ENCODE measurements at places on chromosomes 4 and X.

DNA sequence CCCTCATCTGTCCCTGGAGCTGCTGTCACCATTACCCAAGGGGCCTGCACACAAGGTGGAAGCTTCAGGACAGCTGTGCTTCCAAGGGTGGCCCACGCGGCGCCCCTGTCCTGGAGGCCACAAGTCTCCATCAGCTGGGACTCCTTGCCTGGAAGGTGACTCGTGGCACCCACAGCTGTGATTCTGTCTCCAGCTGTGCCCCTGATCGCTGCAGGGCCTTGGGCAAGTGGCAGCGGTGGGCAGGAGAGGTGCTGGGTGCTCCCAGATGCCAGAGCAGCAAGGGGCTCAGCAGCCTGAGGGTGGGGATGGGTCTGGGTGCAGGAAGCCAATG lies 9.0 kb upstream of the DUSP9 start:
- peaks cover 8% of the 10 kb centered on the region for H3K4me1 ChIP-seq
- no peaks in the 10 kb centered on the region for H3K36me3 ChIP-seq
- no peak overlapping the region for H3K4me3 ChIP-seq
- peaks cover 14% of the 10 kb centered on the region for H3K27me3 ChIP-seq
- no peak overlapping the region for H3K27ac ChIP-seq

GRCh38 chr4:149886786-149887490 lies 71.3 kb upstream of the IQCM start:
- no peaks in the 10 kb centered on the region for H3K36me3 ChIP-seq
- no peak overlapping the region for H3K27ac ChIP-seq
- no peaks in the 10 kb centered on the region for H3K27me3 ChIP-seq
- no peaks in the 10 kb centered on the region for H3K4me1 ChIP-seq
- no peak overlapping the region for H3K4me3 ChIP-seq
- DNase-seq = no peak

- H3K4me3 ChIP-seq = no peak overlapping the region
- DNase-seq = no peak
- H3K4me1 ChIP-seq = no peaks in the 10 kb centered on the region
- H3K27me3 ChIP-seq = no peaks in the 10 kb centered on the region
- H3K27ac ChIP-seq = no peak overlapping the region
- H3K36me3 ChIP-seq = no peaks in the 10 kb centered on the region
Measured at GRCh38 chrX:11437642-11438379, 144.6 kb downstream of the AMELX start.

DNA sequence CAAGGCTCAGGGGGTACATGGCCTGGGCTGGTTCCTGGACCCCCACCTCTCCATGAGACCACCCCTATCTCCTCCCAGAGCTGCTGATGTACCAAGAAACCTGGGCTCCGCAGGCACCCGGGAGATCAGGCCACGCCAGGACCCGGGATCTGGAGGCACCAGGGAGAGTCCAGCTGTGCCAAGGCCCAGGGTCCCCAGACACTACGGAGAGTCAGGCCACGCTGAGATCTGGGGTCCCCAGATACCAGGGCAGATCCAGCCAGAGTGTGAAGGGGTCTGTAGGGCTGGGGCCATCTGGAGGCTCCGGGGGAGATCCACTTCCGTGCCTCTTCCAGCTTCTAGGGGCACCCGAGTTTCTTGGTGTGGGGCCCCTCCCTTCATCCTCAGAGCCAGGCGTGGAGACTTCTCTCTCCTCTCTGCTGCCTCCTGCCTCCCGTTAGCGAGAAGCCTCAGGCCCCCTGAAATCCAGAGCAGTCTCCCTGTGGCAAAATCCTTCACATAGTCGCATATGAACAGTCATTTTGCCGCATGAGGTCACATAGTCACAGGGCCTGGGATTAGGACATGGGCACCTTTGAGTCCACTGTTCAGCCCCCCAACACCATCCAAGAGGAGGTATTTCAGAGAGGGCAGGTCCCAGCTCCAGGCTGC lies 9.7 kb downstream of the ABLIM2 start:
- H3K4me1 ChIP-seq = no peaks in the 10 kb centered on the region
- no peaks in the 10 kb centered on the region for H3K36me3 ChIP-seq
- no peak for DNase-seq

DNA sequence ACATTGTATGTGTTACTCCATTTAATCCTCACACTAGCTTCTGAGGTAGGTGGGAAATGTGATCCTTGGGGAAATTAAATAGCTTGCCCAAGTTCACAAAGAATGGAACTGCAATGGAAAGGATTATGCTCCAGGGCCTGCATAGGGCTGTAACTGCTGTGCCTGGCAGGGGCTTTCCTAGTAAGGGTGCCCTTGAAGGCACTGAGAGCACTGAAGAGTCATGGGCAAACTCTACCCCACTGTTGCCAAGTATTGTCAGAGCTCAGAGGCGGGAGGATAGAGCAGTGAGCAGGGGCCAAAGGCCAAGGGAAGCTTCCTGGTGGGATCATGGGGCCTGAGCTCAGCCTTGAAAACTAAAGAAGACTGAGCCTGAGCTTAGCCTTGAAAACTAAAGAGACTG lies 133.0 kb upstream of the NALF2 start:
- no peaks in the 10 kb centered on the region for H3K4me1 ChIP-seq
- H3K4me3 ChIP-seq = no peak overlapping the region
- H3K27me3 ChIP-seq = no peaks in the 10 kb centered on the region
- H3K36me3 ChIP-seq = no peaks in the 10 kb centered on the region
- no peak for DNase-seq

- peaks cover 55% of the 10 kb centered on the region for H3K4me1 ChIP-seq
- no peaks in the 10 kb centered on the region for H3K27me3 ChIP-seq
- no peak overlapping the region for H3K27ac ChIP-seq
- no peak for DNase-seq
- H3K4me3 ChIP-seq = no peak overlapping the region
Measured at GRCh38 chr4:88600176-88600838, 8.0 kb downstream of the HERC3 start.

GRCh38 chr4:13527192-13527980 lies 16.9 kb downstream of the NKX3-2 start:
- peaks cover 20% of the 10 kb centered on the region for H3K4me1 ChIP-seq
- H3K27ac ChIP-seq = no peak overlapping the region

- no peaks in the 10 kb centered on the region for H3K27me3 ChIP-seq
- DNase-seq = peak; percentile 49
Measured at GRCh38 chrX:120560405-120560841, 339 bp downstream of the CUL4B start.

GRCh38 chr4:88420844-88421243 lies 36.1 kb upstream of the HERC5 start:
- DNase-seq = no peak
- H3K27me3 ChIP-seq = no peaks in the 10 kb centered on the region
- peaks cover 52% of the 10 kb centered on the region for H3K36me3 ChIP-seq
- peaks cover 4% of the 10 kb centered on the region for H3K4me1 ChIP-seq

DNA sequence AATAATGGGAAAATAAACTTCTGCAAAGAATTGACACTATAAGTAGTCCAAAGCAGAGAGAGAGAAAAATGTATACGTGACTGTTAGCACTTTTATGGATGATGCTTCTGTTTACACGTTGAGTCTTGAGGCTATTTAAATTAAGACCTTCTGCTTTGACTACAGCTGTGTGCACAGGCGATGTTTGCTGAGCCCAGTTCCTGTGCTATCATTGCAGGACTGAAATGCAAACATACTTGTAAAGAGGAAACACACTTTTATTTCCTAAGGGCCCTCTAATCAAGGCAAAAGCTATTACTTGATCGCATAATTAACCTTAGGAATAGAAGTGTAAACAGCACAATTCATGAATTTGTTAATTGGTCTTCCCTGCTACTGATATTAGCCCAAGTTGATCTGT lies 226.9 kb downstream of the FBXW7 start:
- no peak for DNase-seq
- H3K4me1 ChIP-seq = no peaks in the 10 kb centered on the region
- H3K27me3 ChIP-seq = no peaks in the 10 kb centered on the region
- H3K27ac ChIP-seq = no peak overlapping the region

- no peaks in the 10 kb centered on the region for H3K27me3 ChIP-seq
- peaks cover 16% of the 10 kb centered on the region for H3K36me3 ChIP-seq
- no peak for DNase-seq
- H3K27ac ChIP-seq = no peak overlapping the region
Measured at GRCh38 chr4:113708250-113708649, 53.3 kb downstream of the CAMK2D start.

- H3K4me3 ChIP-seq = no peak overlapping the region
- H3K27ac ChIP-seq = no peak overlapping the region
- H3K27me3 ChIP-seq = no peaks in the 10 kb centered on the region
- no peaks in the 10 kb centered on the region for H3K36me3 ChIP-seq
Measured at GRCh38 chr4:5750052-5750945, 39.3 kb downstream of the EVC start.

DNA sequence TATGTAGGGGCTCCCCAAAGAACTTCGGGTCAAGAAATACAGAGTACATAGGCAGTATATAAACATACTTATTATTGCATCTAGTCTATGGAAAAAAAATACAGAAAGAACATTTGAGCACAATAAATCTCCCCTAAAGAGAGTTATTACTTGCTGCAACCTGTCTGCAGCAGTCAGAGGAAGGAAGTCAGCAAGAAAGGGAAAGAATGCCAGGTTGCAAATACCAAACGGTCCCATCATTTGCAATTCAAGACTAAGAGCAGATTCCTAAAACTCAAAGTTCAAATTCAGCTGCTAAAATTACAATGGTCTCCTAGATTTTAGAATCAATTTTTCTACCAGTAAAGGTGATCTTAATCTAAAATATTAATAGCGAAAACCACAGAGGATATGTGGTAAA lies 236.2 kb upstream of the NUDT6 start:
- DNase-seq = no peak
- H3K27ac ChIP-seq = no peak overlapping the region
- H3K4me3 ChIP-seq = no peak overlapping the region

DNA sequence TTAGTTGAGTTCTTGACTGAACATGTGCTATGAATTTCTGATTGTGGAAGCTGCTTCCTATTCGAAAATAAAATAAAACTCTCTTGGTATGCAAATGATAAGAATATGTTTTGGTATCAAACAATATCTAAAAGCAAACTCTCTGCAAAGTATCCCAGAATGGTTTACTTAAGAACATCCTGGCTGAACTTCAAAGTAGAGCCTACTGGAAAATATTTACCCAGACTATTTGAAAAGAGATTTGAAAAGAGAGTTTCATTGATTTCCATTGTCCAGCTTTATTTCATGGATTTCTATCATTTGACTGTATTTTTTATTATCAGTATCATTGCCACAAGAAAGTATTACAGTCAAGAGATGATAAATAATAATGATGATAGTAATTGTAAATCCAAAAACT lies 171.1 kb upstream of the SLC7A11 start:
- no peak overlapping the region for H3K27ac ChIP-seq
- H3K36me3 ChIP-seq = no peaks in the 10 kb centered on the region
- no peaks in the 10 kb centered on the region for H3K4me1 ChIP-seq
- H3K4me3 ChIP-seq = no peak overlapping the region

DNA sequence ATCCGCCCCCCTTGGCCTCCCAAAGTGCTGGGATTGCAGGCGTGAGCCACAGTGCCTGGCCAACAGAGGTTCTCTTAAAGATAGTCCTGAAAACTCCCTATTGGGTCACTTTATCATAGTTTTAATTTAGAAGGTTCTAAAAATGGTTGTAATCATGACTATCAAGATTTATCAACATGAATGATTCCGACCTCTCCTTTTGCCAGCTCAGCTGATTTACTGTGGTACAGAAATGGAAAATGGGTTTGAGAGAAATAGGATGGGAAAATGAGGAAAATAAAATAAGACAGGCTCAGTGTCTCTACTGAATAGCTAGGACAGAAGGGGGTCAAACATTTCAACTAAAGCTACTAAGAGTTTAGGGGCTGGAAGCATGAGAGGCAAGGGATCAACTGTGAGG lies 28.2 kb upstream of the UGDH start:
- H3K4me3 ChIP-seq = no peak overlapping the region
- no peak overlapping the region for H3K27ac ChIP-seq
- no peak for DNase-seq

- H3K36me3 ChIP-seq = no peaks in the 10 kb centered on the region
- peaks cover 4% of the 10 kb centered on the region for H3K4me1 ChIP-seq
- DNase-seq = no peak
- no peak overlapping the region for H3K27ac ChIP-seq
Measured at GRCh38 chr4:2272026-2272827, 10.3 kb upstream of the MXD4 start.

All from activated CD4-positive, alpha-beta T cell treated with anti-CD3 and anti-CD28 coated beads, Interleukin-2, amount 10 ng/mL, durations not matched to agents 7 days and 5 days (primary cell).